Omental fat pad (tissue), 4 donors: ENCODE measurements at places on chromosomes 16 and 17.

DNA sequence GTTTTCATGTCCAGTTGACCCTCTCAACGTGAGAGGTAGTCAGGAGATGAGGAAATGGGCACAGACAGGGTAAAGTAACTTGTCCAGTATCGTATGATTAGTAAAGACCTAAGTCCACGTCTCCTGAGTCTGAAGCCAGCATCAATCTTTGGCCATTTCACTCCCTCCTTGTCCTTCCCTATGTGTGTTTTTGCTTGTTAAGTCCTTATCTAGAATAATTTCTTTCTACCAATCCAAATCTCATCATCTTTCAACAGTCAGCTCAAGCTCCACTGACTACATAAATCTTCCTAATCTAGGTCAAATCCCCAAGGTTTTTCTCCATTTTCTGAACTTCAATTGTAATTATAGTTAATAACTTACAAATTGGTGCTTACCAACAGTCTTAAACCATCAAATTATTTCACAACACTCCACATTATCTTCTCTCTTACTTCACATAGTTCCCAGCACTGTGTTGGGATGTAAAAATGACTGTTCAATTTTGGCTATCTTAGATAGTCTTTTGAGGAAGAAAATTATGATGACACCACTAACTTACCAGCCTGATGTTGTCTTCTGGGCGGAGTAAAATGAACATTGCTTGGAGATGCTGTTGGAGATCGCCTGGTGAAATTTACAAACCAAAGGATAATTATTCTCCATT lies 72.3 kb upstream of the CORO6 start:
- DNase-seq = no peak

DNA sequence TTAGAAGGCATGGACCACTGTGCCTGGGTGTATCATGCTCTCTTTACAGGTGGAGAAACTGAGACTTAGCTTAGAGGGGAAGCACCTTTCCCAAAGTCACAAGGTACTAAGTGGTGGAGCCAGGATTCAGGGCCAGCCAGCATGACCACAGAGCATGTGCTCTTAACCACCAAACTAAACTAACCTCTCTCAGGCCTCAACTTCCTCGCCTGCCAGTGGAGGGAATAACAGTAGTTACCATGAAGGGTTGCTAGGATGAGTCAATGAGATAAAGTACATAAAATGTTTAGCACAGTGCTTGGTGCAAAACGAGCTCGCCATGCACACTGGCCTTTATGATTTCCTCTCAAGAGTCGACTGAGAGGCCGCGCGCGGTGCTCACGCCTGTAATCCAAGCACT lies 6.4 kb upstream of the MYO1C start:
- DNase-seq = no peak

GRCh38 chr16:27355610-27356009 lies 41.8 kb downstream of the IL4R start:
- DNase-seq = no peak

DNA sequence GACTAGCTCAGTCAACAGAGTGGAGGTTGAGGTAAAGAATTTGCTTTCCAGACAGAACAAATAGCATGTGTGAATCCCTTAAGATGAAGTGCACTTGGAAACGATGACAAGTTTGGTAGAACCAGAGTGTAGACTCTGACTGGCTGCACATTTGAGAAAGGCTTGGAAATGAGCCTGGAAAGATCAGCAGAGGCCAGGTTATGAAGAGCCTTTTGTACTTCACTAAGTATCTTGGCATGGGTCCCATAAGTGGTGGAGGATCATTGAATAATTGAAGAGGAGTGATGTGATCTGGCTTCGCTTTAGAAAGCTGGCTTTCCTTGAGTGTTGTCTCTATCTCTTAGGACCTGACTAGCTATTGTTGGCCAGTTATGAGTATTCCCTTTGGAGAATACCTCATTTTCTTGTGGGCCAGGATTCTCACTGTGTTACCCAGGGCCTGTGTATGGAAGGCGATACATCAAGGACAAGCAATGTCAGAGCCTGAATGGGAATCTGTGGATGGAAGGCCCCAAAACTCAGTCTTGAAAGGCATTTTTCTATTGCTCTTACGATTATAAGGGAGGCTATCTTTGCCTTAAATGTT lies 329.8 kb downstream of the UTP18 start:
- DNase-seq = no peak

DNA sequence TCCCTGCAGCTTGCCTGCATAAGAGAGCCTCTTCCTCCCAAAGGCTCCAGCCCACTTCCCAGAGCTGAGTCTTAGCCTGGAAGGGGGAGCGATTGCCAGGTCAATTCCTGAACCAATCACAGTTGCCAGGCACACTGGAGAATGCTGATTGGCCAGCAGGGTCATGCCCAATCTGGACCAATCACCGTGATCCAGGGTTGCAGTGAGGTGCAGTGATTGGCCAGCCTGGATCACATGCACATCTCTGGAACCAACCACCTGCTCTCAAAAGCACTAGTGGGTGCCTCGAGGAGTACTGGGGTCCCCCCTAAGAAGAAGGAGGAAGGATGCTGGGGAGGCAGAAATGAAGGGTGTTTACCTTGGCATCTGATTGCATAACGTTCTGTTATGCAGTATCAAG lies 18.4 kb downstream of the NAGPA start:
- DNase-seq = no peak

GRCh38 chr17:36827081-36827480 lies 110.2 kb upstream of the LHX1 start:
- no peak for DNase-seq

DNA sequence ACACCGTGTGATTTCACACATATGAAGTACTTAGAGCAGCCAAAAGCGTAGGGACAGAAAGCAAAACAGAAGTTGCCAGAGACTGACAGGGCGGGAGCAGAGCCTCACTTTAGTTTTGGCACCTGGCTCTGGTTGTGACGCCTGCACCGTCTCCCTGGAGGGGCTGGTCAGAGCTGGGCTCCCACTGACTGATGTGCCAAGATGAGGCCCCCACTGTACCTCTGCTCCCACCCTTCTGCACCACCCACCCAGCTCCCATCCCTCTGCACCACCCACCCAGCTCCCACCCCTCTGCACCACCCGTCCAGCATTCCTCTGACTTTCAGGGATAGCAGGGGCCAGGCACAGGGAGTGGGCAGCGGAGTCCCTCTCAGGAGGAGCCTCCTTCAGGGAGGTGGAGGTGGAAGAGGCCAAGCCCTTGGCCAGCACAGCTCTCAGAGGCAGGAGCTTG lies 3.2 kb upstream of the PRSS21 start:
- DNase-seq = no peak

DNA sequence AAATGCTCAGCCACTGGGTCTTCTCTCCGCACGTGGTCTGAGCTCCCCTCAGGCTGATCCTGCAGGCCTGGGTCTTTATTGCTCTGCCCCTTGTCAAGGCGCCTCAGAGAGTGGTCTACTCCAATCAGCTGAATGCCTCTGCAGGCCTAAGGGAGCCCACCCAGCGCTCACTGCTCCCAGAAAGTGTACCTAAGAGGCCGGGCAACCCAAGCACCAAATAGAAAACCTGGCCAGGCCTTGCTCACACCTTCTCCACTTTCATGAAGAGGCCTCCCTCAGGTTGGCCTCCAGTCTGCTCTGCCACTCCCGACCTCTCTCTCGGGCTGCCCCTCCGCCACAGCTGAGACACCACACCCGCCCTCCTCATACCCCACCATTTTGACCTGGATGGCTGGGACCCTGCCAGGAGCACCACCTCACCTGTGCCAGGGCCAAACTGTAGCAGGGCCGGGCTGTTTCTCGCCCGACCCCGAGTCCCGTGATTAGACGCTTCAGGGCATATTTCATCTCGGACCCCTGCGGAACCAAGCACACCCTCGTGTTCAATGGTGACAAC lies 665 bp downstream of the MYBBP1A start:
- DNase-seq = no peak

DNA sequence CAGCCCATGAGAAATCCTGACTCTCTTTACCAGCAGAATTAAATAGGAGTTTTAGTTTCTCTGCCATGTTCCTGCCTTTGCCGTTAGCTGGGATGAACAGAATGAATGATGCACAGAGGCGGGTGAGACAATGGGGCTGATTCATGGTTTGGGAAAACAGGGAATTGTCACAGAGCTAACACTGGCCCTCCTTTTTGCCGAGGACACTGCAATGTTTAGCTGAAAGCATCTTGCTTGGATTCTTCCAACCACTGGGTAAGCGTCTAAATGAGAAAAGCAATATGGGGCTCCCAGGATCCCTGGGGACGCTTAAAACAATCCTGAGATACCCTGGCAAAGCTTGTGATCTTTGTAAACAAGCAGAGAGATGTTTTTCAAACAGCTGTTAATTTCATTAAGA lies 12.8 kb upstream of the PAFAH1B1 start:
- DNase-seq = no peak

DNA sequence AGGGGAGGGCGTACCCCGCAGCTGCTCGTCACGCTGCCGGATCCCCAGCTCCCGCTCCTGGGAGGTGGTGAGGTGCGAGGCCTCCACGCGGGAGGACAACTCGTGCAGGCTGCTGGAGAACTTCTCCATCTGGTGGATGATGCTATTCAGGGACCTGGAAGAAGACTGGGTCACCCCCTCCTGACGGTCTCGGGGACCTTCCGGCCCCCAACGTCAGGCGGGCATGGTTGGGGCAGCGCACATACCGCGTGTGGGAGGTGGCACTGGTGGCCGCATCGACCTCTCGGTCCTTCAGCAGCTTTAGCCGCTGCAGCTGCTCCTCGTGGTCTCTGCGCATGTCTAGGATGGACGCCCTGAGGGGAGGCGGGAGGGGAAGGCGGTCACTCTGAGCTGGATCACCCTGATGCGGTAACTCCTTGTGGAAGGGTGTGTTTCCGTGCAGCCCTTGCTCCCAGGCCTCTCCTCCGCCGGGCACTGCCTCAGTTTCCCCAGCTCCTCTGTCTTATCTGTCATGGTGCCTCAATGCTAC lies 13.3 kb upstream of the MRPL38 start:
- no peak for DNase-seq

- DNase-seq = no peak
Observed at GRCh38 chr17:74971069-74971841, 1.3 kb downstream of the HID1 start.

DNA sequence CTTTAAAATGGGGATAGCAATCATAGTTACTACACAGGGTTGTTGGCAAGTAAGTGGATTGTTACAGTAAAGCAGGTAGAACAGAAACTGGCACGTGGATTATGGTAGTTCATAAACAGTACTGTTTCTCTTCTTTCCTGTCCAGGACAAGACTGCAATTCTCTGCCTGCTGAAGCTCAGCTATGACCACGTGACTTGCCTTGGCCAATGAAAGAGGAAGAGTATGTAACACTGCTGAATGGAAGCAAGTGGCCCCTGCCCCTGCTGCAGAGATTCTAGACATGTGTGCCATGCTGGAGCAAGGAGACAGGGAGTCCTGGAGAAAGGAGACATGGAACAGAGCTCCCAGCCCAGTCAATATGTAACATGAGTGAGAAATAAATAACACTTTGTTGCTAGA lies 66.6 kb upstream of the TOX3 start:
- DNase-seq = no peak

DNA sequence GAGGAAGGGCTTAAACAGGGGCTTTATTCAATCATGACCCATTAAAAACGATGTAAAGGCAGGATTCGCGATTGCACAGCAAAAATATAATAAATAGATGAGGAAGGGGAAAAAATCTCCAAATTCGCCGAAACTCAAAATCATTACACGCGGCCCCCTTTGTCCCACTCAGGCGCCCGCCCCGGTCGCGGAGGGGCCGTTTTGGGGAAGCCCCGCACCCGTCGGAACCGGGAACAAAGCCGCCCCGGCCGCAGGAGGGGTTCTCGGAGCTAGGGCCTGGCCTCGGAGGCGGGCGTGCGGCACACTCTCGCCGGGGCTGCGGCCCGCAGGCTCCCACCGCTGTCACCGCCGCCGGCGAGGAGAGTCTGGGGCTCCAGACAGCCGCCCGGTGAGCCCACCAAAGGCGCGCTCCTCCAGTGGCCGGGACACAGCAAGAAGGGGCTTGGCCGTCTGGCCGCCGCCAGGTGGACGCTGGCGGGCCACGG lies 521 bp downstream of the C16orf87 start:
- DNase-seq = no peak

DNA sequence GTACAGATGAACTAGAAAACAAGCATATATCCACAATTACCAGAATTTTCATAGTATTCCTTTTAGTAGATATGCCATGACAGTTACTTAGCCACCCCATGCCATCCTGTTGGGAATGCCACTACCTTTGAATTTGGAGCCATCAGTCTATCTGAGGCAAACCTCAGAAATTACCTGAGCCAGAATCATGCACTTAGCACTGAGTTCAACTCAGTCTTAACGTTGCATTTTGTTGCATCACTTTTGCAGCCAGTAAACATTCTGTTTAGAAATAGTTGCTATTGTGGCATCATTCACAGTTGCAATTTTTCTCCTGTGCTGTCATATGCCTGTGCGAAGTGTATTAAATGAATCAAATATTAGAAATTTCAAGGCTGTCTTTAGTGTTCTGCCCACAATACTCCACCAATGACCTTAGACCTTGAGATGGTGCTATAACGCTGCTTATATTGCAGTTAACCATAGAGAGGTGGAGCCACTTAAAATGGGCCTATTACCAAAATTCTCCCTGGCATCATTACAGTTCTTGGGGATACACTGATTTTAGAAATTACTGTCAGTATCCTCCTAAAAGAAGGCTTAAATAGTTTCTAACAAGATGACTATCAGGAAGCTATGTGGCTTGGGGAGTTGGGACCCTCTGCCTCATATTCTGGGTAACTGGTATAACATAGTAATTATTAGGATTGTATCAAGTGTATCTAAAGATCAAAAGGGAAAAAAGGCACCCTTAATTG lies 11.1 kb downstream of the PTRH2 start:
- DNase-seq = no peak

DNA sequence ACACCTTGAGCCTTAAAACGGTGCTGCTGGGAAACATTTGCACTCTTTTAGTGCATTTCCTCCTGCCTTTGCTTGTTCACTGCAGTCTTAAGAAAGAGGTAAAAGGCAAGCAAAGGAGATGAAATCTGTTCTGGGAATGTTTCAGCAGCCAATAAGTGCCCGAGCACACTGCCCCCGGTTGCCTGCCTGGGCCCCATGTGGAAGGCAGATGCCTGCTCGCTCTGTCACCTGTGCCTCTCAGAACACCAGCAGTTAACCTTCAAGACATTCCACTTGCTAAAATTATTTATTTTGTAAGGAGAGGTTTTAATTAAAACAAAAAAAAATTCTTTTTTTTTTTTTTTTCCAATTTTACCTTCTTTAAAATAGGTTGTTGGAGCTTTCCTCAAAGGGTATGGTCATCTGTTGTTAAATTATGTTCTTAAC lies 4.4 kb downstream of the SOX9 start:
- DNase-seq = no peak

GRCh38 chr17:7816926-7817642 lies 16.9 kb upstream of the KDM6B start:
- DNase-seq = no peak
